ENCODE measurements at places on chromosomes 5 and 9. TPM values are rescaled to one million over a fixed set of nuclear protein-coding genes. Genes with fewer than 3 reads are reported as not detected.
A peak's percentile ranks its signal among the peaks of the same experiment; 100 is the strongest.

The FAM221B gene
- total RNA-seq: 0.07 TPM

- no peaks in the 10 kb centered on the region for H3K27me3 ChIP-seq
- DNase-seq: no peak
- H3K4me3 ChIP-seq: no peak overlapping the region
- H3K27ac ChIP-seq: no peak overlapping the region
- no peaks in the 10 kb centered on the region for H3K36me3 ChIP-seq
These were observed 10.0 kb upstream of the INSL6 start for GRCh38 chr9:5195463-5195862.

DNA sequence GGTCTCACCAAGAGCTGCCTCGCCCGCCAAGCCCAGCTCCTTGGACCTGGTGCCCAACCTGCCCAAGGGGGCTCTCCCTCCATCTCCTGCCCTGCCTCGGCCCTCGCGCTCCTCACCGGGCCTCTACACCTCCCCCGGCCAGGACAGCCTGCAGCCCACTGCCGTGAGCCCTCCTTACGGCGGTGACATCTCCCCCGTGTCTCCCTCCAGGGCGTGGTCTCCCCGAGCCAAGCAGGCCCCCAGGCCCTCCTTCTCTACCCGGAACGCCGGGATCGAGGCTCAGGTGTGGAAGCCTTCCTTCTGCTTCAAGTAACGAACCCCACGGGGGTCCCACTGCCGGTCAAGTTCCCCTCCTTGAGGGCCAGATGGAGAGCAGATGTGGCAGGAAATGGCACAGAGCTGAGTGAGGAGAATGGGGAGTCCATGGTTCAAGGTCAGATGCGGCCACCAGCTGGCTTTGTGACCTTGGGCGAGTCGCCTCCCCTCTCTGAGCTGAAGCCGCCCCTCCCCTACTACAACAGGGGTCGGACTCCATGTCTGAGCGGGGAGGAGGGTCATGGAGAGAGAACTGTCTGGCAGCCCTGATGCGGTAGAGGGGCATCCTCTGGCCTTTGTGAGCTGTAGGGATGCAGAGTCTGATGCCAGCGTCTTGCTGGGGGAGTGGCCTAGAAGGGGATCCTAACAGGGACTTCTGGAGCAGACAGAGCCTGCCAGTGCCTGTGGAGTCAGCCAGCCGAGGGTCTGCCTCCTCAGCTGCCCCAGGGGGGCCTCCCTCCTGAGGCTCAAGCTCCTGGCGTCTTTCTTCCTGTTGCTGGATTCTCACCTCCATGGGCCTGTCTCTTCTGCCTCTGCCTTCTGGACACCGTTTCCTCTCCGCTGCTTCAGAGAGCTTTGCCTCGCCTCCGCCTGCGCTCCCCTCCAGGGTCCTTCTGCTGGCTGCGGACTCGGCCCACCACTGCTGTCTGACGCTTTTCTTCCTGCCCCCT is 9.9 kb downstream of the SYNPO start:
- peaks cover 24% of the 10 kb centered on the region for H3K36me3 ChIP-seq
- peak overlapping the region; percentile 79 for H3K27ac ChIP-seq
- no peaks in the 10 kb centered on the region for H3K27me3 ChIP-seq
- no peak overlapping the region for H3K4me3 ChIP-seq
- H3K4me1 ChIP-seq: peaks cover 35% of the 10 kb centered on the region

GRCh38 chr5:87946271-87946670 is 322.4 kb downstream of the TMEM161B start:
- DNase-seq: no peak
- no peaks in the 10 kb centered on the region for H3K36me3 ChIP-seq
- no peaks in the 10 kb centered on the region for H3K27me3 ChIP-seq
- peaks cover 4% of the 10 kb centered on the region for H3K4me1 ChIP-seq
- H3K27ac ChIP-seq: no peak overlapping the region

GRCh38 chr9:137786511-137786920 is 91.1 kb upstream of the CACNA1B start:
- DNase-seq: no peak
- no peaks in the 10 kb centered on the region for H3K27me3 ChIP-seq
- H3K36me3 ChIP-seq: peaks cover 41% of the 10 kb centered on the region
- no peak overlapping the region for H3K4me3 ChIP-seq

All from mesothelial cell of epicardium (in vitro differentiated cells).